Chondrocyte (in vitro differentiated cells): ENCODE measurements at places on chromosomes 6 and 20. TPM values are rescaled to one million over a fixed set of nuclear protein-coding genes. Genes with fewer than 3 reads are reported as not detected.

DNA sequence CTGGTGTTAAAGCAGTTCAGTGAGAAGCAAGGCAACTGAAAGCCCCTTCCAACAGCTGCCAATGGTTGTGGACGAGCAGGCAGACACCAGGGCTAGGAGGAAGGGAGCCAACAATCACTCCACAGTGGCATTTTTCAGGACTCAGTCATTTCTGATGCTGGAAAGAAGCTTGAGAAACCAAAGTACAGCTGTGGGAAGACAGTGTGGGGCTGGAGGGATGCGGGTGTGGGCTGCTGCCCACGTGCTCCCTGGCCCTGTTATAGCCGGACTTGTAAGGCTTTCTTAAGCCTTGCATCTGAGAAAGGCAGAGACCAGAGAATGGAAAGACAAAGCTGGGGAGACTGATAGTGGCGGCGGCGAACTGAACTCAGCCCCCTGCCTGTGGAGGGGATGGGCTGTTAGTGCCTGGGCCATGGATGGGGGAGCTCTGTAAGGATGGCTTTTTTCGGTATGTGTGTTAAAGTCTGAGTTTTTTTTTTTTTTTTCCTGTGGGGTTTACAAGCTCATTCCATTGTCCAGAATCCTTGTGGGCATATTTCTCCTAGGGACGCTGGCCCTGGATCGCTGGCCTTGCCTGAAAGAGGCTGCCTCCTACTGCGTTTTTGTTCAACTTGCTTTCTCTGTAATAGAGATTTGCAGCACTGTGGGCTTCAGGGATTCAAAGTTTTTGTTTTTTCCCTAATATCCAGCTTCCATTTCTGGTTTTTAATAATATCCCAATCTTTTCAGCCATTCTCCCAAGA is 91.7 kb downstream of the GJA10 start:
- peak overlapping the region; percentile 73 for H3K4me3 ChIP-seq
- H3K27me3 ChIP-seq, result no peaks in the 10 kb centered on the region
- H3K36me3 ChIP-seq, result no peaks in the 10 kb centered on the region
- H3K27ac ChIP-seq, result peak overlapping the region; percentile 98
- DNase-seq, result no peak

DNA sequence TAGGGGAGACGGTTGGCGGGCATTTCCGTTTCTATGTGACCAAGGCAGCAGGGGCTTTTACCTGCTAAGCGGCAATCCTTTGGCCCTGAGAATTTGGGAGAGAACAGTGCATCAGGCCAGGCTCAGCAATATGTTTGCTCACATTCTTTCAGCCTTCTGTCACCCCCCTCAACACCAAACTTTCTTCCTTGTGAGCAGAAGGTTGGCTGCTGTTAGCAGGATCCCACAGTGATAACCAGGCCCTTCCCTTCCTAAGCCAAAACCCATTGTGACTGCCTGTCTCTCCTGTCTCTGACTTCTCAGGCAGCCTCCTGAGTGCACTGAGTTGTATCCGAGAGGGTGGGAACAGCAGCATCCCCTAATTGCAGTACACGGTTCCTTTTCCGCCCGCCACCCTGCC is 43.7 kb downstream of the STK35 start:
- DNase-seq, result no peak
- H3K4me3 ChIP-seq, result no peak overlapping the region
- H3K36me3 ChIP-seq, result peaks cover 8% of the 10 kb centered on the region
- H3K27ac ChIP-seq, result no peak overlapping the region
- peaks cover 8% of the 10 kb centered on the region for H3K4me1 ChIP-seq

- H3K4me3 ChIP-seq, result no peak overlapping the region
- H3K27me3 ChIP-seq, result no peaks in the 10 kb centered on the region
- H3K36me3 ChIP-seq, result peaks cover 2% of the 10 kb centered on the region
- peaks cover 11% of the 10 kb centered on the region for H3K4me1 ChIP-seq
- H3K27ac ChIP-seq, result no peak overlapping the region
These were observed 735.7 kb upstream of the HS3ST5 start for GRCh38 chr6:115078555-115078954.

Gene SCRT2
- not detected in 3 replicates for total RNA-seq

Gene TFAP2D
- not detected in 3 replicates for total RNA-seq
